ENCODE measurements at places on chromosomes 12 and 14.
A peak's percentile ranks its signal among the peaks of the same experiment; 100 is the strongest.

DNA sequence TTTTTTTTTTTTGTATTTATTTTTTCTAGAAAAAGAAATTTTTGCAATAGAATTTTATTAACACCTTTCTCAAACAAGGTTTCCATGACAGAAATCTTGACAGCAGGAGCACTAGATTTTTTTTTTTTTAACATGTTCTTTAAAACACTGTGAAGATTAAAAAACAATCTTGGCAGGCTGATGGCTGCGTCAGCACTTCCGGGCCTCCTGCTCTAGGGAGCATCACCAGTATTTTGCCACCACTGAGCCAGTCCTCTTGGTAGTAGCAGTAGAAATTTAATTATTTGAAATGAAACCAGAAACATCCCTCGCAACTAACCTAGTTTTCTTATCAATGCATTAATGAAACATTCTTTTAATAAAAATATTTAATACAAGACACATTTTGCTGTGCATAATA, 99.6 kb downstream of the APAF1 start:
- DNase-seq = no peak

- no peak for DNase-seq
Measured at GRCh38 chr12:94793191-94793595, 142.8 kb upstream of the TMCC3 start.

DNA sequence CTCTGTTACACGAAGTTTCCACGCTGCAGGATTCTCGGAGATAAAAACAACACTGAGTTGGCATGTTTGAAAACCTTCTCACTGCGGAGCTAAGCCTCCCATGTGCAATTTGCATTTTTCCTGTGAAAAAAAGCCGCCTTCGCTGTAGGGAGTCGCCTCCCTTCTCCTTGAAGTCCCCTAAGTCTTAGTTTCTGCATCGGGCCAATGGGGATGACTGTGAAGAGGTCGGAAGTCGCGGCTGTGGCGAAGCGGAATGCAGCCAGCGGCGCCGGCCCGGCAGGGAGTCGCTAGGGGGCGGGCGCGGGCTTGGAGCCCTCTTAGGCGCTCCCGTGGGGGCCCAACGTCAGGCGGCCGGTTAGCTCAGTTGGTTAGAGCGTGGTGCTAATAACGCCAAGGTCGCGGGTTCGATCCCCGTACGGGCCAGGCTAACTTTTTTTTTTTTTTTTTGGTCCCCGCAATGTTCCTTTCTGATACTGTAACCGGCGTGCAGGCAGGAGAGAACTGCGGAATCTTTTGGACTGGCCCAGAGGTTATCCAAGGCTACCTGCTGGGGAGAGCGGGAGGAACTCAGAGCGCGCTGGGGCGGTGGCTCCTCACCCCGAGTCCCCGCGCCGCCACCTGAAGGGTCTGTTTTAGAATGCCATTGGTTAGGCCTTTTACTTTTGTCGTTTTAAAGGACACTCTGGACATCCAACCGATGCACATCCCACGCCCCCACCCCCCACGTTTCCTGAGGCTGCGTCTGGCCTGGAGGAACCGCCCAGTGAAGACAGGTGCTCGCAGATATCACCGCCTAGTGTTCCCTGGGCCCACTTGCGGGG, 2.6 kb upstream of the ZNF839 start:
- peak; percentile 91 for DNase-seq

DNA sequence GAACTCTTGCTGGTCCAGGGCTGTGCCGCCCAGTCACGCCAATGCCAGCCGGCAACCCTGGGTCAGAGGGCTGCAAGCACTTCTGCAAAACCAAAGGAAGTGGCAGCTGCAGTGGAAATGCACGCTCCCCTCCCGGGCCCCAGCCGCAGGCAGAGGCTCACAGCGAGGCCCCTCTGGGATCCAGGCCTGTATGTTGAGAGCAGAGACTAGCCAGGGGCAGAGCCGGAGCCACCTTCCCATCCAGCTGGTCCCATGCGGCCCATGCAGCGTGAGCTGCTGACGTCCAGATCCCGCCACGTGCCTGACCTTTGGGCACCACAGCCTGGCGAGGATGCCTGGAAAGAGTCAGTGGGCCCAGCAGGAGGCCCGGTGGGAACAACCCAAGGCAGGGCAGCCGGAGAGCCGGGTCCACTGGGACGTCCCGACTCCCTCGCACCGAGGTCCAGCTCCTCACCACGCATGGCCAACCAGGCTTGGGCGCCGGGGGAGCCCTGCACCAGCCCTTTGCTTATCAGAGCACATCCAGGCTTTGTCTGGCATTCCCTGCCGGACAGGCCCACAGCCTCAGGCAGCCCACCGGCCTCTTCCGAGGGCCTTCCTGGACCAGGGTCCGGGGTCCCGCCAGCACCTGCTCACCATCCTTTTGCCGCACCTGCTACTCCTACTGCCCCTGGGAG, 4.3 kb downstream of the GPR132 start:
- no peak for DNase-seq

DNA sequence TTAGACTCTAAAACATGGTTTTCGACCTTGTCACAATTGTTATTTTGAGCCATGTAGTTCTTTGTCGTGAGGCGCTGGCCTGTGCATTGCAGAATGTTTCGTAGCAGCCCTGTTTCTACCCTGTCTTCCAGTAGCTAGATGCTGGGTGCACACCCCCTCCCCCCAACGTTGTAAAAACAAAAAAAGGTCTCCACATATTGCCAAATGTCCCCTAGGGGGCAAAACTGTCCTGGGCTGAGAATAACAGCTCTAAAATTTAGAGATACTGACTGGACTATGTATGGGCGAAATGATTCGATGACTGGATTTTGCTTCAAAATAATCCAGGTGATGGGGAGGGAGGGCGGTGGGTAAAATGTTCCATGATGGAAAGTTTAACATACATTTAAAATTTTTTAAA, 126.1 kb upstream of the FUT8 start:
- DNase-seq = peak; percentile 42

DNA sequence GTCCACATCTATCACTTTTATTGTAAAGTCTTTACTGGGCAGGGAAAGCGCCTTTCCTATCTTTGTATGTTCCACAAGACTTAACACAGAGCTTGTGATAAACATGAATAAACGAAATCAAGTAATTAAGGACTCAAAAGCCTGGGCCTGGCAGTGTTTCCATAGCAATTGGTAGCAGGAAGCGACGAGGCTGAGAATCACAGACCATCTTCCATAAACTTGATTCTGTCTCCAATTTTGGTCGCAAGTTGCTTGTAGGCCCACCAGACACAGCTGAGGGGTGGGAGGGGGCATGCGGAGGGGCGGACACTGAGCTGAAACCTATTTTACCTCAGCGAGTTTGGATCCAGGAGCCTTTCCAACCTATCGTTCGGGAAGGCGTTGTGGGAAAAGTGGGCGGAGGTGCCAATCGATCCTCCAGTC, 302 bp downstream of the CCDC38 start:
- DNase-seq = no peak

DNA sequence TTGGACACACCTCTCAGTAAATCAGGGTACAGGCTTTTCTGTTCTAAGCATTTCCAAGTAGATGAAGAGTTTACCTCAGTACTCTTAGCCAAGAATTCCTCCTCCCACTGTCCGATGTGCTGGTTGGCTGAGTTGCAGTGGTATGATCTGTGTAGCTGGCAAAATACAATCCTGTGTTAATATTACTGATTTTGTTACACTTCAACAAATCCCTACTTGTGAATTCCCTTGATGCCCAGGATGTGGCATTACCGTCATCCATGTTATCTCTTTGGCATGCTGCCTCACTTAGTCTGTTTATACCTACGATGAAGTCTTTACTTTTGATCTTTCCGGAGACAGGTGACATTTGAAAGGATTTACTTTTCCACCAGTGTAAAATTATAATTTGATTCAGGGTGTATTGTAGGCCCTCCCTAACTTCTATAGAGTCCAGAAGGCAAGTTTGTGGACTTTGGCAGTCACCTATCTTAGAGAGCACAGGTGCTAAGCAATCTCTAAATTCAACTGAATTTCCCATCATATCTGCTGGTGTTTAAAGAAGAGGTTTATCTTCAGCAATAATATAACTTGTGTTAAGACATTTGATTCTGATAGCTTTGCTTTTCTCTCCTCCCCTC, 10.1 kb downstream of the CCDC196 start:
- peak; percentile 34 for DNase-seq

DNA sequence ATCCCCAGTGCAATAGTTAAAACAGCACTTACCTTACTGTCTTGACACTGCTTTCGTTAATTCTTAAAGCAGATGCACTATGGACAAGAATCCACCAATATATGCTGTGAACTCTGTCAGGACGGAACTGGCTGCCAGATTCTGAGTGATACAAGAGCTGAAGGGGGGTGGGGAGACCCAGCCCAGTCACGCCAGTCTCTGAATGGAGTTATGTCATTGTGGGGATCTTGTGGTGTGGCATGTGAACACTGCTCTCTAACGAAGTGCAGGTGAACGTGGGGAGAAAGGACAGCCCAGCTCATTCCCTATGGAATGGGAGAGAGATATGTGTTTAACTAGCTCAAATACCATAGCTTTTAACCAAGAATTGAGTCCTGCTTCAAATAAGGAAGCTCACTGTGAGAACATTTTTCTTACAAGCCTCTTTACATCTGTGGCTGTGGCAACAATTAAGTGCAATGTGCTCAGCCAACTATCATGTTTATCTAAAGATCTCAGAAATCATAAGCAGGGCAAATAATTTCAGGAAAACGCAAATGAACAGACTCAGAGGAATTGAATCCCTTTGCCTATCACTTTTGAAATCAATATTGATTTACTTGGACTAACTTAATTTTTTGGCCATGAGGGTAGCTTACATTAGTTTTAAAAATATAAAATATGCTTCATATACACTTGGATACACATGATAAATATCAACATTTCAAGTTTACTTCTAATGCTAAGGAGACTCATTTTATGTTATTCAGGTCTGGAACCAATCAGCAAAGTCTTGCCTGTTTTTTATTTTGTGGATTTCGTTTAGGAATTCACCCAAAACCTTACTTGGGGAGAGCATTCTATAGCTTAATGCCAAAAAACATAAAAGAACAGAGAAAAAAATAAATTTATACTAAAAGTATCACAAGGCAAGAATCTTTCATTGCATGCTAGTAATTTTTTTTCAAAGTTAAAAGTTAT, at the start of gene LUM:
Gene LUM (minus strand): TSS at position 129 of the 960 bp plus-strand sequence. CDS start 2,515 bp downstream, outside the sequence.
- DNase-seq = peak; percentile 81

- DNase-seq = peak; percentile 29
Measured at GRCh38 chr12:119229837-119230236, 51.1 kb downstream of the HSPB8 start.

DNA sequence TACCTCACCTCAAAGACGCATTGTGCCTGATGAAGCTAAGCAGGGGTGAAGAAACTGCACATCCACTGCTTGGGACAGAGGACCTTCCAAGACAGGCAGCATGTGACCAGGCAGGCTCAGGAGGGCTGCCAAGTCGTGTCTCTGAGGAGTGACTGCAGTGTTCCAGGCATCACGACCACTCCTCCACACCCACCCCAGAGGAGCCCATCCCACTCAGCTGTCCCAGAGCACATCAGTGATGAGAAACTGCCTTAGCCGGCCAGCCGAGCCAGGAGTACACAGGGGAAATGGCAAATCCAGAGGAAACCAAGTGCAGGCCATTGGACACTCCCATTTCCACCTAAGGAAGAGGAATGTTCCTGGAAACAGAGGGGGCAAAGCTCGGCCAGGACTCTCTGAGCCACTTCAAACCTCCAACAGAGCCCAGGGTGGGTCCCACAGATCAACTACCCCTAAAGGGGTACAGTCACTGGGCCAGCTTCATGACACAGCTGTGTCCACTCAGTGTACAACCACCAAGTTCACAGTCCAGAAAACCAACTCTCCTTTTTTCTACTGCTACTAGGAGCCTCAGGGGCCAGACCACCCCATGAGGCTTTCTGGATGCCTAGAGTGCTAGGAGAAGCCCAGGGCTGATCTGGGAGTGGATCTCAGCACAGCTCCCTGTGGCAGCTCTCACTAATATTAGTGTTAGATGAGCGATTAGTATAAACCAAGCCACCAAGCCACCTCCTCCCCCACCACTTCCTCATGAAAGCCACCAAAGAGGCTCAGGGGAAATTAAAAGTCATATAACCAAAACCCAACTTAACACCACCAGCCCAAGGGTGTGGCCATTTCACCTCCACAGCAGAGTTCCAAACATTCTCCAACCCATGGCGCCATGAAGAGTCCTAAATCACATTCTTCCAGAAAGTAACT, 15.4 kb downstream of the PXN start:
- peak; percentile 55 for DNase-seq

GRCh38 chr14:99707420-99707819, 23.3 kb downstream of the CYP46A1 start:
- no peak for DNase-seq

DNA sequence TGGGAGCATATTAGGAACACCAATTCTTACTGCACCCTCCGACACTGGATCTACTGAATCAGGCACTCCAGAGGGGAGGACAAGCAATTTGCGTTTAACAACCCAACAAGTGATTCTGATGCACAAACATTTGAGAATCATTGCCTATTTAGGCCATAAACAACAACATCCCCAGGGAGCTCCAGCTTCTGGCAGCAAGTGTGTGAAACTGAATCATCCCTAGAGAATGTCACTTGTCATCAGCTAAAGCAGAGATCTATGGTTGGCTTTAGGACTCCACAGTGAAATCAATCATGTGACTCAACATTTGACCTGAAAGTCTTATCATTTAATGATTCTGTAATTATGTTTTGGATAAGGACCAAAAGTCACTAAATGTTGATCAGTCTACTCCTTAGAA, 505.0 kb upstream of the FLRT2 start:
- DNase-seq = peak; percentile 43

GRCh38 chr12:106308611-106309010, 6.1 kb downstream of the TCP11L2 start:
- no peak for DNase-seq

DNA sequence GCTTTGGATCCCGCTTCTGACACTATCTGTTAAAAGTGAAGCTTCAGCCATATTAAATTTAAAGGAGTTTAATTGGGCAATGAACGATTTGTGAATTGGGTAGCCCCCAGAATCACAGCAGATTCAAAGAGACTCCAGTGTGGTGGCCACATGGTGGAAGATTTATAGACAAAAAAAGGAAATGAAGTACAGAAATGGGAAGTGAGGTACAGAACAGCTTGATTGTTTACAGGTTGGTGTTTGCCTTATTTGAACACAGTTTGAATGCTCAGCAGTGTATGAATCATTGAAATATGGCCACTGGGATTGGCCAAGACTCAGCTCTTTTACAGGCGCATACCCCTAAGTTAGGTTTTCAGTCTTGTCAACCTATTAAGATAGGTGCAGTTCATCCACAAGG, 21.9 kb downstream of the CCDC91 start:
- no peak for DNase-seq

GRCh38 chr14:95340201-95340697, 20.5 kb upstream of the CLMN start:
- DNase-seq = no peak

- no peak for DNase-seq
Measured at GRCh38 chr12:52558781-52559445, 6.0 kb upstream of the KRT71 start.

DNA sequence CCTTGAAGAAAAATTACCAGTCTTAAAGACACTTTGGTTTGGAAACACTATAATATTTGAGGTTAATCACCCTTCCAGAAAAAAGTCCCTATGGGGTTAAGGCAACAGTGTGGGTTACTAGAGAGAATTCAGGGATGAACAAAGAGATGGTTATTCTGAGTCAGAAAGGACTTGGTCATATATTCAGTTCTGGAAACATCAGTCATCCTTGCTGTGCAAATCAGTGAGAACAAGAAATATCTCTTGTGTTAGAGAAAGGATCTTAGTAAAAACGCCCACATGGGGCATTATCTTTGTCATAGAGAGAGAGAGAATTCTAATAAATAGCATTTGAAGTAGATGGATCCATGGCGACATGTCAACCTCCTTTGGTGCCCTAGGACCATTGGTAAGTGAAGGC, 59.4 kb upstream of the E2F7 start:
- peak; percentile 87 for DNase-seq

GRCh38 chr14:63993992-63994391, 141.2 kb downstream of the SYNE2 start:
- peak; percentile 7 for DNase-seq
